Non-pigmented ciliary epithelial cell (primary cell): ENCODE measurements at places on chromosomes 2 and 18.
A peak's percentile ranks its signal among the peaks of the same experiment; 100 is the strongest.

- DNase-seq = no peak
Measured at GRCh38 chr2:118945881-118946280, 3.9 kb downstream of the MARCO start.

- peak; percentile 13 for DNase-seq
Measured at GRCh38 chr2:237998530-237998929, 31.7 kb downstream of the UBE2F start.

- no peak for DNase-seq
Measured at GRCh38 chr2:37412231-37412630, 67.8 kb downstream of the QPCT start.

DNA sequence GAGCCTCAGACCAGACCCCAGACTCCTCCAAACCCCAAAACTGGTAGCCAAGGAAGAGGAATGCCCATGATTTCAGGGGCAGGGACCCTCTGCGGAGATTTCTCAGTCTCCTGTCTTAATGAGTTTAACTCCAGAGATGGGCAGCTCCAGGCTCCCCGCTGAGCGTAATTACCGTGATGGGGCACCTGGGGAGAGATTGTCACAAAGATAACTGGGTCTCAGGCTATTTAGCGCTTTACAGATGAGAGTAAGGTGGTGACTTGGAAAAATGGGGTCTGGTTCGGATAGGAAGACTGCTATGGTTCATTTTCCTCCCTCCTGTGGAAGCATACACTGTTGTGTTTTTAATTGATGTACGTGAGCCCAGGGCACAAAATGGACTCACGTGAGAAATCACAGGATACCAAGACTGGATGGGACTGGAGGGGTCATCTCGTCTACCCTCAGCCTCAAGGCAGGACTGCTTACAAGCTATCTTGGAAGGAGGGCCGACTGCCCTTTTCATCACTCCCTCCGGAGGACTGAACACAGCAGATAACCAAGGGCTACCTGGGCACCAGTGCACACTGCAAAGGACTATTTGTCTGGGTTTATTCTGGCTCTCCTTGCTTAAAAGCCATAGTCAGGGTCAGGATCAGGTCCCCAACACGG, 427.8 kb downstream of the ZNF521 start:
- DNase-seq = no peak

GRCh38 chr18:32461709-32462272, 8.9 kb downstream of the GAREM1 start:
- DNase-seq = no peak

- no peak for DNase-seq
Measured at GRCh38 chr2:67716895-67717396, 319.8 kb downstream of the ETAA1 start.

- DNase-seq = no peak
Measured at GRCh38 chr18:62976227-62976626, 260.9 kb downstream of the PHLPP1 start.

DNA sequence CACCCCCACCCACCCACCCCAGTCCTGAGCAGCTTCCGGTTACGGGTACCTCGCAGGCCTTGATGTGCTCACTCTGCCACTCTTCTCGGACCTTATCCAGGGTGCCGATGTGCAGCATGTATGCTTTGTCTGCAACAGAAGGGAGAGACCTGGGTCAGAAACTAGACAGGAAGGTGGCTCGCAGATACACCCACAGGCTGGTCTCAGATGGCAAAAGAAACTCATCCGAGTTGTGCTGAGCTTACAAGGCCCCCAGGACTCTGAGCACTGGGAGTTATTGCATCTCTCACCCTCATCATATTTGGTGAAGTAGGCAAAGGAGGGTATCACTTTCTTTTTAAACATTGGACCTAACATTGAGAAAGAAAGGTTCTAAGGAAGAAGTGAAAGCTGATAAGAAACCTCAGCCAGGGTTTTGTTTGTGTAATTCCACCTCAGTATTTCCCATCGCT, 30.6 kb upstream of the EPG5 start:
- no peak for DNase-seq

DNA sequence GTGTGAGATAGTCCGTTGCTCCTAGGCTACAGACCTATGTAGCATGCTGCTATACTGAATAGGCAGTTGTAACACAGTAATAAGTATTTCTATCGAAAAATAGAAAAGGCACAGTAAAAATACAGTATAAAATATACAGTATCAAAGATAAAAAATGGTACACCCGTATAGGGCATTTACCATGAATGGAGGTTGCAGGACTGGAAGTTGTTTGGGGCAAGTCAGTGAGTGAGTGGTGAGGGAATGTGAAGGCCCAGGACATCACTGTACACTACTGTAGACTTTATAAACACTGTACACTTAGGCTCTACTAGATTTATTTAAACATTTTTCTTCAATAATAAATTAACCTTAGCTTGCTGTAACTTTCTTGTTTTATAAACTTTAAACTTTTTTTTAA, 3.5 kb downstream of the MAP3K20 start:
- no peak for DNase-seq

GRCh38 chr2:101205521-101206479, 46.9 kb upstream of the CNOT11 start:
- peak; percentile 38 for DNase-seq

DNA sequence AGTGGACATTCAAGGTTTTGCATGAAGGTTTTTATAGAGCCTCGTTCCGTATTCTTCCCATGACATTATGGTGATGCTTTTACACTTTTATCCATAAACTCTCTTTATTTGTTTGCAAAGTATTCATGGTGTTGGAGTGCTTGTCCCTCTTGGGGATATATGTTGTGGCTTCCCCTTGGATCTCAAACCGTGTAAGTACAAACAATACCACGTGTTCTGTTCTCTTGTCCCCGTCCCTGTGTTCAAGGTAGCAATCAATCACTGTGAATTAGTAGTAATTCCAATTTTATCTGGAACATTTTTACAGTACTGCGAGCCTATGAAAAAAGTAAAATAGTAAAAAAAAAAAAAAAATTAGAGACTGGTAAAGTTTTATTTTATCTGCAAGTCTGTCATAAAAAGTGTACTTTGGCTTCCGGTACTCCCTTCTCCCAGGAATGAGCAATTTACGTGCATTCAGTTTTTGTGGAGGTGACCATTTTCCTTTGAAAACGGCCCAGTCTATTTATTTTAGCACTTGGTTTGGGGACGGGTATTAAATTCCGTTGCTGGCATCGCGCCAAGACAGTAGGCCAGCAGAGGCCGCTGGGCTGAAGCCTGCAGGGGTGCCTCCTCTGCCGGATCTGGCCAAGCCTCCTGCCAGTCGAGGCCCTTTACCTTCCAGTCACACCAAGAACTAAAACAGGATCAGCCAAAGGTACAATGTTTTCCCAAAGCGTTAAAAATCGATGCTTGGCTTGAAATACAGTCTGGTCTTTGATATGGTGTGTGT, 175.7 kb downstream of the SOCS6 start:
- no peak for DNase-seq

DNA sequence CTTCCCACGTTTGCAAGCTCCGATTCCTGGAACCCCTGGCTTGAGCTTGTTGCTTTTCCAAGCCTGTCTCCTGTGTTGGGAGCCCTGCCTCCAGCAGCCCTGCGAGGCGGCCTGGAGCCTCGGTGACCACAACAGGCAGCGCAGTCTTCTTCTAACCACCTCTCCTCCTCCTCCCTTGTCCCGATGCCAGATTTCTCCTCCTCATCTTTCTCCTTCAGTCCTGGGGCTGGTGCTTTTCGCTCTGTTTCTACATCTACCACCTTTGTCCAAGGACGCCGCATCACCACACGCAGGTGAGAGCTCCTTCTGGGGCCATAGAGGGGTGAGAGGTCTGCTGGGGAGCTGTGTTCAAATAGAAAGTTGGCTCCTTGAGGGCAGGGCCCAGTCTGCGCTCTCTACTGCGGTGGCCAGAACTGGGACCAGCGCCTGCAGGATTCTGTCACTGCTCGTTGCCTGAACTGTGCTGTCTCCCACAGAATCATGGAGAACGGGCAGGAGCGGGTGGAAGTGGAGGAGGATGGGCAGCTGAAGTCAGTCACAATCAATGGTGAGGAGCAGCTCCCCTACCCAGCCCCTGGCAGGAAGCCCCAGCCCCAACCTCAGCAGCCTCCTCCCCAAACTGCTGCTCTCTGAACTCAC, 3.9 kb downstream of the DNAJB2 start:
- no peak for DNase-seq

DNA sequence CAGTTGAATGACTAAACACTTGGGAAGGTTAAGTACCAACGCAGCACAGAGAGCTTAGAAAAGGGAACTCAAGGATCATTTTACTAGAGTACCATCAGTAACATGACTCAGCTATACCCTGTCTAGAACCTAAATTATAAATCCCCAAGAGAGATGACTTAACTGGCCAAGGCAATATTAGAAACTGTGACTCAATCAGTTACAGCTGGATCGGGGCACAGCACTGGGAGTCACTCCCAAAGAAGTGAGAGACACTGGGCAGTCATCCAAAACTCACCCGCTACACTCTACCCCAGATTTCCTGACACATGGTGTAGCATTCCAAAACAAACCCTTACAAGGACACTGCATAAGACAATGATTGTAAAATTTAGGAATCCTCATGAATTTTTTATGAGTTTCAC, 17.7 kb downstream of the IWS1 start:
- DNase-seq = peak; percentile 83

GRCh38 chr2:235077046-235077445, 125.2 kb downstream of the SH3BP4 start:
- no peak for DNase-seq

- DNase-seq = no peak
Measured at GRCh38 chr2:20418519-20418918, 28.4 kb upstream of the RHOB start.

DNA sequence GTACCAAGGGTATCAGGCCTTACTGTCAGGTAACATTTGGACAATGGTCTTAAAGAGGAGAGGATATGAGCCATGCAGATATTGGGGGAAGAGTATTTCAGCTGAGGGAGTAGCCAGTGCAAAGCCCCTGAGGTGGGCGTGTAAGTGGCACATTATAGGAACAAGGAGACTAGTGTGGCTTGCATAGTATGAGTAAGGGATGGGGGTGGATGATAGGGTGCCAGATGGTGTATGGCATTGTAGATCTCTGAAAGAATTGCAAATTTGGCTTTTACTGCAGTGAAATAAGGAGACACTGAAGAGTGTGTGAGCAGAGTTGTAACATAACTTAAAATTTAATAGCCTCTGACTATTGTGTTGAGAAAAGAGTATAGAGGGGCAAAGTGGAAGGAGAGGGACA, 244.0 kb downstream of the PDE11A start:
- no peak for DNase-seq

GRCh38 chr2:136324966-136325365, 207.0 kb upstream of the CXCR4 start:
- no peak for DNase-seq

GRCh38 chr2:112048887-112049286, 6.2 kb upstream of the TMEM87B start:
- DNase-seq = no peak

GRCh38 chr2:209911486-209911885, 91.0 kb upstream of the RPE start:
- no peak for DNase-seq

- DNase-seq = no peak
Measured at GRCh38 chr18:78737006-78737915, 242.4 kb upstream of the SALL3 start.

DNA sequence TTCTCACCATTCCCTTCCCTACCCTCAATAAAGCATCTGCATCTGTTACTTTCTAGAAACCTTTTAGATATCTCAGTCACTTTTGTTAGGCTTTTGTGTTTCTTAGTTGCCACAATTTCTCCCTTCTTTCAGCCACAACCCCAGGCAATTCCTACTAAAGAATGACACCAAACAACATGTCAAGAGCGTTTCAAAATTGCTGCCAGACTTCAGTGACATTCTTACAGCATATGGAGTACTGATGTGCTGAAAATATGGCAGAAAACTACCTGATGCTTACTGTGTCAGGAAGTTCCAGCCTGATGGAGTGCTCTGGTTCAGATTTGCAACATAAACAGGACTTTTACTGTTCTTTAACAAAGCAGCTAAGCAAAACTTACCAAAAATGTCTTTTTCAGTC, 957.7 kb upstream of the POU3F3 start:
- DNase-seq = no peak

GRCh38 chr2:108324531-108325255, 36.0 kb downstream of the SULT1C2 start:
- peak; percentile 51 for DNase-seq

GRCh38 chr2:67783026-67783425, 279.8 kb downstream of the C1D start:
- DNase-seq = no peak

DNA sequence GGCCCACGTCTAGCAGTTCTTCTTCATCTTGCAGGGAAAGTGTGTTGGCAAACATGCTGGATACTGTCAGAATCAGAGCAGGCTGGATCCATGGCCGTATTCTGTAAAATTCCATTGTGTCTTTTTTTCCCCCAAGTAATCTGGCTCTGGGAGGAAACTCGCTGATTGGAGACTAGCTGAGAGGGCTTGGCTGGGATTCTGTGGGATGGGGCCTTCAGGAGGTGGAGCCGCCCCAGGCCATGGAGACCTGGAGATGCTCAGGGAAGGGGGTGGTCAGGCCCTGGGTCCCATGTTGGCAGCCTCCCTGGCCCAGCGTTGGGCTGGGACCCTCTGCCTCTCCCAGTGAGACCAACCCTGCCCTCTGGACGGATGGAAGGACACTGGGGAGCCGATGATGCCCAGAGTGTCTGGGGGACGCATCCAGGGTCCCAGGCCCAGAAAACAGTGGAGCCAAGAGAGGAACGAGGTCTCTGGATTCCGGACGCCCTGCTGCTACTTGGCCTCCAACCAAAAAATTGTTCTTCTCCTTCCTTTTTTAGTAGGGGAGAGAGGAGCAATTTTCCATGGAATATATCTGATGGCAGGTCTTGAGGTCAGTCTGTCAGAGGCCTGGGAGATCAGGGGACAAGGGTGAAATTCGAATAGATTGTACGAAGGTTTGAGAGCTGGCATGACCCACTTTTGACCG, 114.5 kb downstream of the AGAP1 start:
- no peak for DNase-seq

- DNase-seq = no peak
Measured at GRCh38 chr2:200466425-200467418, 43.1 kb downstream of the KCTD18 start.

GRCh38 chr2:237453671-237454070, 33.4 kb upstream of the MLPH start:
- no peak for DNase-seq

- no peak for DNase-seq
Measured at GRCh38 chr2:98547092-98547790, 61.1 kb downstream of the COA5 start.

DNA sequence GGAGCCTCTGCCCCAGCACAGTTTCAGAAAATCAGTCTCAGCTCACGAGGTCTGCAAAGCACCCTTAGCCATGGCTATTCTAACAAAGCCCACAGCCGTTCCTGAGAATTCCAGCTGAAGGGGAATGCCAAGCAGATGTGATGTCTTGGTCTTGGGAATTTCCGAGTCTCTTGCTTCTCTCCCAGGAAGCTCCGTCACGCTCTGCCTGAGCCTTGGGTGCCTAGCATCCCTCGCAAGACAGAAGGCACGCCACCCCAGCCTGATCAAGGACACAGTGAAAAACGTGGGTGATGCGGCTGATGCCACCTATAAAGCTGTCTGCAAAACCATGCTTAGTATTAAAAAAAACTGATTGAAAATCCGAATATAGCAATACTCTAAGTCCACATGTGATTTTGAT, 254.6 kb downstream of the SH3BP4 start:
- DNase-seq = no peak
